ENCODE measurements at places on chromosomes 5 and 9.

DNA sequence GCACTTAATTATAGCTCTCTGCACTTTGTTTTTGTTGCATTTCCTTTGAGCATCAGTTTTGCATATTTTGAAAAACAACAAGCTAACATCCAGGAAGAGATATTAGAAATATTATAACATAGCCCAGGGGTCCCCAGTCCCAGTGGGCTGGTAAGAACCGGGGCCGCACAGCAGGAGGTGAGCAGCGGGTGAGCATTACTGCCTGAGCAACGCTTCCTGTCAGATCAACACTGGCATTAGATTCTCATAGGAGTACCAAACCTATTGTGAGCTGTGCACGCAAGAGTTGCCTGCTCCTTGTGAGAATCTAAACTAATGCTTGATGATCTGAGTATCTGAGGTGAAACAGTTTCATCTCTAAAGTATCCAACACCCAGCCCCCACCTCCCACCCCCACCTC lies 675.9 kb upstream of the ZNF608 start:
- no peak for DNase-seq

- no peak for DNase-seq
Observed at GRCh38 chr9:99027443-99027842, 77.5 kb upstream of the TGFBR1 start.

DNA sequence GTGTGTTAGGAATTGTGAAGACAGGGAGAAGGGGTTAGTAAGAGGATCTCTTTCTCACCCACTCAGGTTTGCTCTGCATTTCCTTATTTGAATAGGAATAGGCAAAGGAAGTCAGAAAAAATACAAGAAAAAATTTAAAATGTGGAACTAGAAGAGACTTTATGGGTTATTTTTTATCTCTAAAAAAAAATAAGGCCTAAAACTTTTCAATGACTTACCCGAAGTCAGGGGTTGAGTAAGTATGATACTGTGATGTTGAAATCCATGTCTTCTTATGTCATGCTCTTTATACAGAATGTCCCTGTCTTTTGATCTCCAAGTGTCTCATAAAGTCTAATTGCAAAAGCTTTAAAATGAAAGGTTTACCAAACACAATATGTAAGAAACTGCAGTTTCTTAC lies 148.3 kb upstream of the PIK3R1 start:
- DNase-seq: no peak

DNA sequence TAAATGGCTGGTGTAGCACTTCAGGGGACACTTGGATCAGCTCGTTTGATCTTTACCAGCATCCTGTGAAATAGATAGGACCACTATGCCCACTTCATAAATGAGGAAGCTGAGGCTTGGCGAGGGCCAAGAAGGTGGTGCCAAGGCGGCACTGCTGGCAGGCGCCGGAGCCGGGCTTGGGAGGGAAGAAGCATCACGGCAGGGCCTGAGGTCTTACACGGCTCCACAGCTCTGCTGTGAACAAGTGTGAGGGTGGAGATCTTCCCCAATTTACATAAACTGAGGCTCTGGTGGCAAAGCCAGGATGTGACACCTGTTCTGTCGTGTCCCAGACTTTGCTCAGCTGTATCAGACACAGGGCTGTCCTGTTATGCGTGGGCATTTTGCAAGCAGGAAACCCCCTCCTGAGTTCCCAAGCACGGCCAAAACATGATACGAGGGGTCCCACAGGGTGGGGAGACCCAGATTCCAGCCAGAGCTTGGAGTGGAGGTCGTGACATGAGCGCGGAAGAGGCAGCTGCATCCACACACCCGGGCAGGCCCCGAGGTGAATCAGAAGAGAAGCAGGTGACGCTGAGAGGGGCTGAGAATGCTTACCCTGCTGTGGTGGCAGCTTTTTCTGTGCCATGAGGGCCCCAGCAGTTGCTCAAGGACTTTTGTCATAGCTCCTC lies 117.5 kb upstream of the BOD1 start:
- DNase-seq: no peak

DNA sequence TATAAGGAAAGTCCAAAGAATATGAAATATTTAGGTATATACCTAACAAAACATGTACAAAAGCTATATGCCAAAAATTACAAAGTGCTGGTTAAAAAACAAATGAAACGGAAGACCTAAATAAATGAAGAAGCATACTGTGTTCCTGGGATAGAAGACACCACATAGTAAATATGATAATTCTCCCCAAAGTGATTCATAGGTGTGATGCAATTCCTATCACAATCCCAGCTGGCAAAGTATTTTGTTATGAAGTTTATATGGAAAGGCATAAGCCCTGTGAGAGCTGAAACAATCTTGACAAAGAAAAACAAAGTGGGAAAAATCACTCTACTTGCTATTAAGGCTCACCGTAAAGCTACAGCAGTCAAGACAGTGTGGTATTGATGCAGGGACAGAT lies 2.6 kb upstream of the SMIM23 start:
- no peak for DNase-seq

DNA sequence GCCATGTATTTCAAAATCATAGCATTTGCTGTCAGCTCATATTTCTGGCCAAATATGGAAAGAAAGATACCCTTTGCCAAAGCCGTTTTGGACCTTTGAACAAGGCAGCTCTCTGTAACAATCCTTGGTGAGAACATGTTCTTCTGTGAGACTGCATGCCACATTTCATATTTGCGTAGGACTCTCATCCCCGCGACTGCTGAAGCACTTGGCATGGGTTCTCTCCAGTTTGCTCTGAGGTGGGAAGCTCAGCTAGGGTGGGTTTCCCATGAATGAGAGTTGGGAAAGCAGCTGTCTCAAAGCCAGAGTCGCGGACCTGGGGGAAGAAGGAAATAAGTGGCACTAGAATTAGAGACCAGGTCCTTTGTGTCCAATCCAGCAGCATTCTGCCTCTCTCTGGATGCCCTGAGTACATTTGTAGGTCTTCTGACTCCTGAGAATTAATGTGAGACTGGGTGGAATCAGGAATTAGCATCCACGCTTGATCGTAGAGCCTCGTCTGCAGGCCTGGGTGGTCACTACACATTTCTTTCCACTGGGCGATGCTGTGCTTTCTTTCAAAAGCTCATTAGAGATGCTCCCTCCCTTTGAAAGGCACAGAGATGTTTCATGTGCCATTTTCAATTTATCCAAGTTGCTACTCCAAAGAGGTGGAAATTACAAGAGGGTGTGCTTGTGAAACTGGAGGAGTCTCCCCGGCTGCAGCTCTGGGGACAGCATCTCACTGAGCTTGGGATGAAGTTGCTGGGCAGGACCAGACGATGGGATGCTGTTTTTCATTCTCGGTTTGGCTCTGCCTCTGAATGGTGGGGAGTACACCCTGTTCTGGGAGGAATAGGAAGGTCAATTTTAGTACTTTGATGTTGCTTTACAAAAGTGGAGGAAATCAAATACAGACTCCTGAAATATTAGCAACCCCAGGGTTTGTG lies 197.2 kb downstream of the GADD45G start:
- no peak for DNase-seq

GRCh38 chr5:43270645-43271044 lies 42.6 kb downstream of the HMGCS1 start:
- no peak for DNase-seq

DNA sequence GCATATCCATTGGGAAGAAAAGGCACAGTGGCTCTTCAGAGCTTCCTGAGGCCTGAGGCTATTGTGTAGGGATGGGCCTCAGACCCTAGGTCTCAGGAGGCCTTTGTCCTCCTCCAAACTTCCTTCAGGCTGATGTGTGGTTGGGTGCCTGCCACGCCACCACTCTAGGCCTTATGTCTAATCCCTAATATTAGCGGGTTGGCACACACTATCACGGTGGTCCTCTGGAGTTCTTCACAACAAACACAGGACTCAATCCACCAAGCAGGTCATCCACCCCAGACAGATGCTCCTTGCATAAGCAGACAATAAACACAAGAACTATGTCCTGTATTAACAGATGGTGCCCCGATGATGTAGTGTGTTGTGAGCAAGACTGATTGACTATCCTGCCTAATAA lies 31.0 kb upstream of the FSTL4 start:
- DNase-seq: no peak

- no peak for DNase-seq
Observed at GRCh38 chr5:40437452-40437861, 242.3 kb upstream of the PTGER4 start.

- DNase-seq: peak; percentile 49
Observed at GRCh38 chr5:78985116-78985724, at the start of gene ARSB. Gene ARSB (minus strand): TSS chr5:78985310. CDS start chr5:78985248, 62 bp downstream.

GRCh38 chr5:26942481-26942880 lies 95.9 kb downstream of the CDH9 start:
- no peak for DNase-seq

DNA sequence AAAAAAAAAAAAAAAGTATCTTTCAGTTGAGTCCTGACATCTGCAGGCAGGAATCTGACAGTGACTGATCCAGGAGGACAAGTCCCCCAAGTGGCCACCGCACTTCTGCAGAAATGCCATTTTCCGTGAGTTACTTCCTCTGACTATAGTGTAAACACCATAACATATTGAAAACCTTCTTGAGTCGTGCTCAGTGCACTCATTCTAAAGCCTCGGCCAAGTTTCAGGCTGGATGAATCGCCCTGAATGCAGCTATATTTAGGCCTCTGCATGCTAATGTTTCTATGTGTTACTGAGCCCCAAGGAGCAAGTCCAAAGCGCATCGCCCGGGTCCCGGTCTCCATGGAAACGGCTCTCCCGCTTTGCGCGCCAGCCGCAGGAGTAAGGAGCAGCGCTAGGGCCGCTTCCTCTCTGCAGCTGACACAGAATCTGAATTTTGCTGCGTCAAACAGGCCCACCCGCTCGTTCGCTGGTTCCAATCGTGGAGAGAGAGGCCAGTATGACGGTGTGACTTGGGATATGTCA lies 335.4 kb downstream of the MSX2 start:
- no peak for DNase-seq

DNA sequence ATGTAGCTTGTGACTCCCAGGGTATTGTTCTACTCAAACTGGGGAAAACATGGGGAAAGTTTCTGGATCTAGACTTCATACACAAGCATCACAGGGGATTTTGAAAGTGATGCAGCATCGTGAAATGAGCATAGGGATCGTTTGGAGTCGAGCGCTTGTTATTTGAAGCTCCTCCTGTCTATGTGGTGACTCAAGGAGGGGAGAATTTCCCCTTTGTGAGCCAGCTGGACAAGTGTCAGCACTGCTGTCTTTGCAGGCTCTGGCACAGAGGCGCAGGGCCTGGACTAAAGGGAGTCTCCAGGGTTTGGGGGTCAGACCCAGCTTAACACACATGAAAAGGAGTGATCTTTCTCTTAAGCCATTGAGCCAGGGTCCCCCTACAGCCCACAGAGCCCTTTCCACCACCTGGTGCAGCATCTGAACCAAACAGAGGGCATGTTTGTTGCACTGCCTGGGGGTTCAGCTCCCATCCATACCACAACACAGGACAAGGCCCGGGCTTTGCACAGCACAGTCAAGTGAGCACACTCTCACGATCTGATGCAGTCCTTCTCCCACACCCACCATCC lies 51.0 kb downstream of the IRF1 start:
- DNase-seq: no peak

DNA sequence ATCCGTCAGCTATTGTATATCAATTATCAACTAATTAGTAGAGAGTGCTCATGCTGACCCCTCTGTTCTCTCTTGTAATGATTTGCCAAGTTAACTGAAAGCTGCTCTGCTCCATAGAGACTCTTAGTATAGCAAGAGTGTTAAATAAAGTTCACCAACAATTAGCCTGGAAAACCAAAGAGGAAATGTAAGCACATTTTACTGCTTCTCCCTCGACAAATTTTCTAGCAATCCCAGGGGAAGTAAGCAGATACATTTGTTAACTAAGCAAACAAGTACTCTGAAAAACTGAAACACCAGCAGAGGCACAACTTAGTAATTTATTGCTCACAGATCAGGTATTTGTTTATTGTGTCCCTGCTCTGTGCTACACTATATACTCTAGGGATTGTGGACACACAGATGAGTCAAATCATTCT lies 162.2 kb downstream of the GLIS3 start:
- DNase-seq: no peak

All from activated gamma-delta T cell (primary cell).